ENCODE measurements at places on chromosomes 4 and X.

GRCh38 chr4:114310296-114310925 lies 288.2 kb upstream of the UGT8 start:
- no peak for DNase-seq

GRCh38 chr4:26152056-26152455 lies 168.8 kb upstream of the RBPJ start:
- DNase-seq: no peak

- no peak for DNase-seq
Measured at GRCh38 chrX:70527610-70528345, 83.1 kb downstream of the DLG3 start.

- no peak for DNase-seq
Measured at GRCh38 chr4:106022454-106022853, 127.2 kb downstream of the NPNT start.

DNA sequence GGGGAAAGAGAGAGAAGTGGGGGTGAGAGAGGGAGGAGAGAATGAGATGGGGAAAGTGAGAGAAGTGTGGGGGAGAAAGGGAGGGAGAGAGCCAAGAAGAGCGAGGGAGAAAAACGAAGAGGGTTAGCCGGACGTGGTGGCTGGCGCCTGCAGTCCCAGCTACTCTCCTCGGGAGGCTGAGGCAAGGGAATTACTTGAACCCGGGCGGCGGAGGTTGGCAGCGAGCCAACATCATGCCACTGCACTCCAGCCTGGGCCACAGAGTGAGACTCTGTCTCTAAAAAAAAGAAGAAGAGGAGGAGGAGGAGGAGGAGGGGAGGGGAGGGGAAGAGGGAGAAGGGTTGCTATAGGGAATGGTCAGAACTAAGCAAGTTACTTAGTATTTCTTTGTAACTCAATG lies 1.7 kb upstream of the NXT2 start:
- DNase-seq: no peak

DNA sequence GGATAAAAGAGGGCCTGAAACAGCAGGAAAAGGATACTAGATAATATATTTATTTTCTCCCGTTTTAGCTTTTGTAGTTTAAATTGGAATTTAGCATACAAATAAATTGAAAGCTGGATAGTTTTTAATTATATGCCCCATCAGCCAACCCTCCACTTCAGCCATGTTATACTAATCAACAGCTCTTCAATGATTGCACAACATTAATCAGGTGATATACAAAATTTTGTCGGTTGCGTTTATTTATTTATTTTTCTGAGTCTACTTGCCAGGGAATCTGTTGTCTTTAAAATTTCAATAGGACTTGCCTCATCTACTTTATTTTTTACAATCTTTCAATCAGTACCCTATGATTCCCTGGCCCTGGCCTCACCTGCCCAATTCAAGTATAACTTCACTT lies 12.1 kb downstream of the DGKK start:
- no peak for DNase-seq

- DNase-seq: no peak
Measured at GRCh38 chrX:101191217-101191750, 28.3 kb upstream of the DRP2 start.

DNA sequence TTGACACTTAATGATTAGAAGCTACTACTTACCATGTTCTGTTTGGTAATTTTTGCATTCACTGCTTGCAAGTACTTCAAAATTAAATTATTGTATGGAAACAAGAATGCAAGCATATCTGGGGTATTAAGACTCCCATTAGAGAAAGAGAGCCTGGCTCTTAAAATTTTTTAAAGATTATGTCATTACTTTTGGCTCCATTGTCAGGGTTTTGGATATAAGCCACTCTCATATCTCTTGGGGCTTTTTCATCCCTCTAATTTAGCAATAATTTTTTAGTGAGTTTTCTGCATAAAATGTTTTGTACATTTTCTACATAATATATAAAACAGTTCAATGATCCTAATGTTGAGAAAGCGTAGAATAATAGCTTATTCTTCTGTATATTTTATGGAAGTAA lies 49.4 kb downstream of the SLC9A6 start:
- DNase-seq: no peak

GRCh38 chr4:122796801-122797404 lies 29.7 kb upstream of the FGF2 start:
- DNase-seq: no peak

- no peak for DNase-seq
Measured at GRCh38 chr4:154722262-154722661, 21.5 kb upstream of the LRAT start.

- DNase-seq: no peak
Measured at GRCh38 chrX:15931362-15931761, 76.7 kb upstream of the AP1S2 start.

- DNase-seq: no peak
Measured at GRCh38 chr4:99436976-99437722, 2.0 kb upstream of the ADH7 start.

DNA sequence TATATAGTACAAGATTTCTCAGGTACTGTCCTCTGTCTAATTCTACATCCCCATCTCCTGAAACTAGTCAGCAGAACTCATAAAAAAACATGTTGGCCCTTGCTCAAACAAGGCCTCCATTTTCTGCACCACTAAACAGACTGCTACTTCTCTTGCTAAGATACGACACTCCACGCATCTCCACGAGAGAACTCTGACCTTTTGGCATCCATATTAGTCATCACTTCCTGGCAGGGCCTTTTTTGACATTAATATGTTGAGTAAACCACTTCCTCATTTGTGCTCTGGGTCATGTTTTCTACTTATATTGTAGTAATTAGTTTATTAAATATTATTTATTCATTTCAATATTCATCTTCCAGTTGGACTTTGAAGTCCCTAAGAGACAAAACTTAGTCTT lies 65.6 kb downstream of the DCAF8L1 start:
- DNase-seq: no peak

GRCh38 chr4:184261246-184261645 lies 43.6 kb upstream of the ENPP6 start:
- no peak for DNase-seq

DNA sequence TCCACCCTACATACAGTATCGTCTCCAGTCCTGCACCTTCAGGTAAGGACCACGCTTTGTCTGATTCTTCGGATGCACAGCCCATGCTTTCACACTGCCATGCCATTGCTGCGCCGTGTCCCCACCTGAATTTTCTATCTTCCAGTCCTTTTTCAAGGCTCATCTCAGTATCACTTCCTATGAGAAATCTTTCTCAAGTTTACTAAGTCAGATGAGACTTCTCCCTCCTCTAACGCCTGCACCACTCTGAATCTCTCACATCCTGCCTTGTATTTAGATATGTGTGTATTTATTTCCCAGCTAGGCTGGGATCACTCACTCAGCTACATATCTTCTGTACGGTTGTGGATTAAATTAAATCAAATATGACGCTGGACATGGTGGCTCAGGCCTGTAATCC lies 116.8 kb downstream of the SMIM20 start:
- DNase-seq: no peak

GRCh38 chrX:129818123-129818522 lies 25.6 kb downstream of the ZDHHC9 start:
- DNase-seq: no peak

- DNase-seq: no peak
Measured at GRCh38 chr4:1091561-1091995, 21.8 kb downstream of the RNF212 start.

GRCh38 chr4:54497947-54498346 lies 159.8 kb upstream of the KIT start:
- no peak for DNase-seq

- DNase-seq: no peak
Measured at GRCh38 chr4:146256328-146256727, 42.0 kb downstream of the REELD1 start.

GRCh38 chr4:161919442-161920220 lies 244.2 kb downstream of the FSTL5 start:
- no peak for DNase-seq

DNA sequence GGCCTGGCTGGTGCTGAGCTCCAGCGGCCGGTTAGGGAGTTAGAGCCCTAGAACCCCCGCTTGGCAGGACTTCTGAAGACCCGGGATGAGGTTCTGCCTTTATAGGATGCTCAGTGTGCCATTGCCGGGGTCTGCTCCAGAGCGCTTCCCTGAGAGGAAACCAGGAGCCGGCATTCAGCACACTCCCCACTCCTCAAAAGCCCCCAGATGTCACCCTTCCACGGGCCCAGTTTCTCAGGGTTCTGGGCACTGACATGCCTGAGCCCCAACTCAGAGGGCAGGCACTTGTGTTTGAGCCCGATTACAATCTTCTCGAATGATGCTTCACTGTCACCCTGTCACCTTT lies 6.5 kb downstream of the NKX3-2 start:
- DNase-seq: no peak

DNA sequence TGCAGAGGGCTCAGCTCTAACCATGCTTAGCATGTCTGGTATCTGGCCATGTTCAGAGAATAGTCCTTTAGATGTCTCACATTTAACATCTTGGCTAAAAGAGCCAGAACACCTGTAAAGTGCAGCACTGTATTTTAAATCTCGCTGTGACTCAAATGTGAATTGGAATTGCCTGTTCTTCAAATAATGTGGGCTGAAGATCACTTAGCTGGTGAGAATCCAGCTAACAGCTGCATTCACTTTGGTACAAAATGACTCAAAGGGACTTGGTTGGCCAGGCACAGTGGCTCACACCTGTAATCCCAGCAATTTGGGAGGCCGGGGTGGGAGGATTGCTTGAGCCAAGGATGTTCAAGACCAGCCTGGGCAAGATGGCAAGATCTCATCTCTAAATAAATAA lies 63.5 kb upstream of the PLAC8 start:
- no peak for DNase-seq

- DNase-seq: peak; percentile 72
Measured at GRCh38 chr4:99811850-99812249, 4.8 kb upstream of the DAPP1 start.

DNA sequence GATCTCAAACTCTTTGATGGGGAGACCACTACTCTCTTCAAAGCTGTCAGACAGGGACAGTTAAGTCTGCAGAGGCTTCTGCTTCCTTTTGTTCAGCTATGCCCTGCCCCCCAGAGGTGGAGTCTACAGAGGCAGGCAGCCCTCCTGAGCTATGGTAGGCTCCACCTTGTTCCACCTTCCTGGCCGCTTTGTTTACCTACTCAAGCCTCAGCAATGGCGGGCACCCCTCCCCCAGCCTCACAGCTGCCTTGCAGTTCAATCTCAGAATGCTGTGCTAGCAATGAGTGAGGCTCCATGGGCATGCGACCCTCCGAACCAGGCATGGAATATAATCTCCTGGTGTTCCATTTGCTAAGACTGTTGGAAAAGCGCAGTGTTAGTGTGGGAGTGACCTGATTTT lies 42.1 kb upstream of the UGT2B10 start:
- no peak for DNase-seq

GRCh38 chr4:78061939-78062570 lies 4.9 kb downstream of the FRAS1 start:
- no peak for DNase-seq

DNA sequence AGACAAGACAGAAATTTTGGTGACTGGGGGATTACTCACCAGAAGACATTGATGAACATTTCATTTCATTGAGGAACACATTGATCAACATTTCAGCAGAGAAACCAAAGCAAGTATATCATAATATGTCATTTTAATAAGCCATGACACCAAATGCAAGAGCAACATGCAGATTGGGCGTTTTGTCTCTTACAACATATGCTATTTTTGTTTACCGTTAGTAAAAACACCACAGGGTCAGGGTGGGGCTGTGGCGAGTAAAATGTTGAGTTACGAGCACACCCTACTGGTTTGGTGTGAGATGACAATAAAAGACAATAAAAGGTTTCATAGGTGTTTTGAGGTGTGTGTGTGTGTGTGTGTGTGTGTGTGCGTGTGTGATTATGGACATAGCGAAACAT lies 294.5 kb downstream of the PDGFC start:
- DNase-seq: no peak
